ENCODE measurements at places on chromosomes 4 and X.

- no peak for DNase-seq
These were observed 222.4 kb upstream of the ANKRD50 start for GRCh38 chr4:124934916-124935315.

GRCh38 chrX:112536544-112536943 lies 143.2 kb downstream of the LHFPL1 start:
- DNase-seq = no peak

GRCh38 chr4:104905065-104905464 lies 241.6 kb upstream of the TET2 start:
- no peak for DNase-seq

DNA sequence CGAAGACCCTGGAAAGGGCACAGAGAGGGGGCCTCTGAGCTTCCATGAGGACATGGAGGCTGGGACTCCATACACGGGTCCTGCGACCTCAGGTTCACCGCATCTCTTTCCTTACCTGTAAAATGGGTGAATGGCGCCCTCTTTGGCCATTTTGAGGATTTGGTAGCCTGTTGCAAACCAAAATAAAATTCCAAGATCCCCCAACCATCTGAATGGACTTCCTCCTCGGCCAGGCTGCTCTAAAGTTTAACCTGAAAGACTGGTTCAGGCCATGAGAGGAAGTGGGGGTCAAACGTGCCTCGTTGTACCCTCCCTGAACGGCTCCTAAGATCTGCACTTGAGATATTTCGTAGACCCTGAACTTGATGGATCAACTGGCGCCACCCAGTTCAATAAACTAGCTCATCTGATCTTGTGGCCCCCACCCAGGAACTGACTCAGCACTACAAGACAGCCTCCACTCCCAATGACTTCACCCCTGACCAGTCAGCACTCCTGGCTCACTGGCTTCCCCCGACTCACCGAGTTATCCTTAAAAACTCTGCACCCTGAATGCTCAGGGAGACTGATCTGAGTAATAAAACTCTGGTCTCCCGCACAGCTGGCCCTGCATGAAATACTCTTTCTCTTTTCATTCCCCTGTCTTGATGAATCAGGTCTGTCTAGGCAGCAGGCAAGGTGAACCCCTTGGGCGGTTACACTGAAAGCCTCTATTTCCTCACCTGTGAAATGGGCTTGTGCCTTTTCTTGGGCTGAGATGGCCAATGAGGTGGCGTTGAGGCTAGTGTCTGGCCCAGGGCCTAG lies 32.9 kb upstream of the GPR78 start:
- peak; percentile 49 for DNase-seq

DNA sequence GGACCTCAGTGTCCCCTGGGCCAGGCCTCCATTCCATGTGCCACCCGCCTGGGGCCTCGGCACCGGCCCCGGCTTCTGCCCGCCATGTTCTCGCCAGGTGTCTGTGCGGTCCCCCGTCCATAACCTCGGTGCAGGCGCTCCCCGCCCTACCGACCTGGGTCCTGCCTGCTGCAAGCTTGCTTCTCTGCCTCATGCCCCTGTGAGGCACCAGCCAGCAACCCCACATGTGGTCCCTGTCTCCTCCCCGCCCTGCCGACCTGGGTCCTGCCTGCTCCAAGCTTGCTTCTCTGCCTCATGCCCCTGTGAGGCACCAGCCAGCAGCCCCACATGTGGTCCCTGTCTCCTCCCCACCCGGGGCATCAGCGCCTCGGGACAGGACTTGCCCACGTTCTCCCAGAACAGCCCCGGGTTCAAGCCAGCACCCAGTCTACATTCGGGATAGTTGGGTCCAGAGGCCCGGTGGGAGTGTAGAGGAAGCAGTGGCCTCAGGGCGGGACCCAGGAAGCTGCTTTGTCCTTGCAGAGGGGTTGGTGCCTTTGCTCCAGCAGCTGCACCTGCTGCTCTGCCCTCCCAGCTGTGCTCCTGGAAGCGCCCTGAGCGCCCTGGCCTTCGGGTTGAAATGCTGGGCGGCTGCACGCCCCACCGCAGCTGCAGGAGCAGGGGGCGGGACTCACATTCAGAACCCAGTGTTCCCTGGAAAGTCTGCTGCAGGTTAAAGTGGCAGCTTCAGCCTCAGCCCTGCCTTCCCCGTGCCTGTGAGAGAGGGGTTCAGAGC lies 20.1 kb upstream of the UVSSA start:
- no peak for DNase-seq

DNA sequence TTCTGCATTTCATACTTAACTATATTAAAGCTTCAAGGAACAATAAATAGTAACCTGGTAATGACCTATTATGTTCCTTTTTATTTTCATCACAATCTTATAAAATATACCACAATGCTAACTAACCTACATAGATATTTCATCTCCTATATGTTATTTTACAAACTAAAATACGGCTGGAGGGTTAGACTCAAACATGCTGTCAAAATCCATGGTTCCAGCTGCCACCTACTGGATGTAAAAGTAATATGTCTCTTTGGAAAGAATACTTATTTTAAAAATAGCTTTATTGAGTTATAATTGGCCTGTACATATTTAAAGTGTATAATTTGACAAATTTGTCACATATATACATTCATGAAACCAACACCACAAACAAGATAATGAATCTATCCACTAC lies 15.0 kb downstream of the RGN start:
- DNase-seq = peak; percentile 11

DNA sequence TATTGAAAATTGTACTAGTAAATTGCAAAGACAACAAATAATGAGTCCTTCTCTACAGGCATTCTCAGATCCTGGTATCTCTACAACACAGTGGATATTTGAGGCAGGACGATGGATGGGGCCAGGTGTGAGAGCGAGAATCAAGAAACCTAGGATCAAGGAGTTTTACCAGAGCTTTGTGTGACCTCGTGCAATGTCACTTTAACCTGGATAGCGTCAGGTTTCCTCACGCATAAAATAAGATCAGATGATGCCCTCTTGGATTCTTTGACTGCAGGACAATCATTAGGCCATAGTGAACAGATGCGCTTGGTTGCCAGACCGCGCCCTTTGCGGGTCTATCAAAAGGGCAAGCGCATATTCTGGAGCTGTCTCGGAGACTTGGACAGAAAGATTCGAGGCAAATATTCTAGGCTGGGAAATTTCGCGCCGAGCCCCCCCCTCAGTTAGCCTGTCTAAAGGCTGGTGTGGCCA lies 66.6 kb downstream of the FBXO8 start:
- no peak for DNase-seq

DNA sequence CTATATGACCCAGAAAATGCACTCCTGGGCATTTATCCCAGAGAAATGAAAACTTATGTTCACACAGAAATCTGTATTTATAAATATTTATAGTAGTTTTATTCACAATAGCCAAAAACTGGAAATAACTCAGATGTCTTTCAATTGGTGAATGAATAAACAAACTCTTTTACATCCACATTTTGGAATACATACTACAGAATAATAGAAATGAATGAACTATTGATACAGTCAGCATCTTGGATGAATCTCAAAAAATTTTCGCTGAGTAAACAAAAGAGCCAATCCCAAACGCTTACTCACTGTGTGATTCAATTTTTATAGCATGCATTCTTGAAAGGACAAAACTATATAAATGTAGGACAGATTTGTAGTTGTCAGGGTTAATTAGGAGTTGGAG lies 75.1 kb upstream of the HTR2C start:
- DNase-seq = no peak

- no peak for DNase-seq
These were observed 100.9 kb upstream of the RADX start for GRCh38 chrX:106510713-106511403.

DNA sequence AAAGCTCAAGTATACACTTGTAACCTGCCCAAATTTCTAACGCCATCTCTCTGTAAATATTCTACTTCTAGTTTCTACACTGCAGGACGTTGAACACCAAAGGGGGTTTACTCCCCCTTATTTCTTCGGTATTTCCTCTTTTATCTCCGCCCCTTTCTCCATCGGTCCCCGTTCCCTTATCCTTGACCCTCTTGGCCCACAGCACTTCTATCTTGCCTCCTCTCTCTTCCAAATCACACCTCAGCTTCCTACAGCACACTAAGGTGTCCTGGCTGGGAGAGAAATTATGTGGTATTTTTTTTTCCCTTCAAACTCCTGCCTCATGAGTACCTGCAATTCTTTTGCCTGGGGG lies 715 bp downstream of the ZMAT1 start:
- peak; percentile 33 for DNase-seq

GRCh38 chr4:97582890-97583289 lies 560.4 kb downstream of the STPG2 start:
- DNase-seq = no peak

DNA sequence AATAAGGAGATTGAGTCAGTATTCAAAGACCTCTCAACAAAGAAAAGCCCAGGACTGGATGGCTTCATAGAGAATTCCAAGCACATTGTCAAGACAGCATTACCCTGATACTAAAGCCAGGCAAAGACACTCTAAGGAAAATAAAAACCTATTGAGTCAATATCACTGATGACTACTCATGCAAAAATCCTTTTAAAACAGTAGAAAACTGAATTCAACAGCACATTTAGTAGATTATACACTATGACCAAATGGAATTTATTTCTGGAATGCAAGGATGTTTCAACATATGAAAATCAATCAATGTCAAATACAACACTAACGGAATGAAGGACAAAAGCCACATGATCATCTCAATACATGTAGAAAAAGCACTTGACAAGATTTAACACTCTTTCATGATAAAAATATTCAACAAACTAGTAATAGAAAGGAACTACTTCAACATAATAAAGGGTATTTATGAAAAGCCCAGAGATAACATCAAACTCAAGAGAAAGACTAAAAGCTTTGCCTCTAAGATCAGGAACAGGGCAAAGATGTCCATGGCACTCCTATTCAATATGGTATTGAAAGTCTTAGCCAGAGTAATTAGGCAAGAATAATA lies 633.3 kb downstream of the ANKRD50 start:
- no peak for DNase-seq

DNA sequence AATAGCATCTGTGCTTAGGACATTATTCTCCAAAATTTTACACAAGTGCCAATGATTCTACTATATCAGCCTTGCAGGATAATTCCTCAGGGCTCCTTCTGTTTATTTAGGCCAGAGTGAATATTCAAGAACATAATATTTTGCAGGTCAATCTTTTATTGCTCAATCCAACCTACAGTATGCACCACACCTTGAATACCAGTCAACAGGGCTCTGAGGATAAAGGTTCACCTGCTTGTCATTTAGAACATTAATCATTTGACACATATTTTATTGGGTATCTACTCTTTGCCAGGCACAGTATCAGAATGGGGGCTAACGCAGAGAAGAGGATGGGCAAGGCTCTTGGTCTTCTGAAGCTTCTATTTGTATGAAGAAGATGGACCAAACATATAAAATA lies 66.2 kb upstream of the SHISA3 start:
- no peak for DNase-seq

All from ACHN (cell line).